ENCODE measurements at places on chromosomes 12 and 14. TPM values are rescaled to one million over a fixed set of nuclear protein-coding genes. Genes with fewer than 3 reads are reported as not detected.
A peak's percentile ranks its signal among the peaks of the same experiment; 100 is the strongest.

- no peak for DNase-seq
These were observed 8.7 kb downstream of the SAV1 start for GRCh38 chr14:50659327-50659974.

GRCh38 chr12:66428261-66428660, 126.0 kb downstream of the HELB start:
- DNase-seq = no peak

- no peak for DNase-seq
These were observed 56.3 kb downstream of the ASCL1 start for GRCh38 chr12:103013741-103014300.

- no peak for DNase-seq
These were observed 91.7 kb downstream of the STXBP6 start for GRCh38 chr14:24958271-24958670.

DNA sequence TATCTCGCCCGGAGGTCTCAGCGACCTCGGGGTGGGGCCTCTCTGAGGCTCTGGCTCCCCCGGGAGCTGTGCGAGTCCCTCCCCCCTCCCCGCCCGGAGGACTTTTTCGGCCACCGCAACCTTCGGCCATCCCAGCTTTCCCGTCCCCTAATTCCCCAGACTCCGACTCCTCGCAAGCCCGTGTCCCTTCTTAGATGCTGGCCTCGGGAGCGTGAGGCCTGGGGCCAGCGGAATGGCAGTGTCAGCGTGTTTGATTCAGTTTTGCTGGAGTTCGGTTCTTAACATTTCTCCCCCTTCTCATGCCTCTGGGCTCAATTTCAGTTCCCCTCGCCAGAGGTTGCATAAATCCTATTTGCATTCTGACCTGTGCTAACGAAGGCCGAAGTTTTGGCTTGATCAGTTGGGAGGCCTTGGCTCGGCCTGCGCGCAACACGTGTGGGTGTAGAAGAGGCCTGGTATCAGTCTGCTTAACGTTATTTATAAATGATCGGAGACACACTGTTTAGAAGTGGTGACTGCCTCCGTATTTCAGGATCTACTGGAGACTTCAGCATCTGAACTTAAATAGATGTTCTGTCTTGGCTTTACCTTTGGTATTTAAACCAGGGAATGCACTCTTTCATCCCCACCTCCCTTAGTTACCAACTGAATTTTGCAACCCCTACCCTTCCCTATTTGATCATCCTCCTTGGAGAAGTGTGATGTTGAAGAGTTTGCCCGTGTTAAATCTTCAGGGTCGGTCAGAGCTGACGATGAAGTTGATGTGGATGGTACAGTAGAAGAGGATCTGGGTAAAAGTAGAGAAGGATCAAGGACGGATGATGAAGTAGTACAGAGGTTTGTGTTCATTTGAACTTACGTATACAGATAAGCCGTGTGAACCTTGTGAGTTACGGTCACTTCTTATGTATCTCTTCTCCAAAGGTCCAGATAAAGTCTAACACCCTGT, 851 bp downstream of the HSP90B1 start:
- DNase-seq = peak; percentile 33

DNA sequence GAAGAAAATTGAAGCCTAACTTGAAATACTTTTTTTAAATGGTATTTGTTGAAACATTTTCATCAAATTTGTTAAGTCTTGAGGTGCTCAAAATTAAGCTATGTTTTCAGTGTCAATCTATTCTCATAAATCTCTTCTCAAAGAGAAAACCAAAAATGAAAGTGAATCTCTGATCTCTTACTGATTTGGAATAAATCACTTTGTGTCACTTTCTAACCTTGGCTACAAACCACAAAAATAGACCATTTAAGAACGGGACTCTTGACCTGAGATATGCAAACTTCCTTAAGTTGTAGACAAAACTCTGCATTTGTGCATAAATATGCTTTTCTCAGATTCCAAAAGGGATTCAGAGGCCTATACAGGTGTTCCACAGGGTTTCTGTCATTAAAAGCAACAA, 192.9 kb downstream of the SEC23A start:
- no peak for DNase-seq

DNA sequence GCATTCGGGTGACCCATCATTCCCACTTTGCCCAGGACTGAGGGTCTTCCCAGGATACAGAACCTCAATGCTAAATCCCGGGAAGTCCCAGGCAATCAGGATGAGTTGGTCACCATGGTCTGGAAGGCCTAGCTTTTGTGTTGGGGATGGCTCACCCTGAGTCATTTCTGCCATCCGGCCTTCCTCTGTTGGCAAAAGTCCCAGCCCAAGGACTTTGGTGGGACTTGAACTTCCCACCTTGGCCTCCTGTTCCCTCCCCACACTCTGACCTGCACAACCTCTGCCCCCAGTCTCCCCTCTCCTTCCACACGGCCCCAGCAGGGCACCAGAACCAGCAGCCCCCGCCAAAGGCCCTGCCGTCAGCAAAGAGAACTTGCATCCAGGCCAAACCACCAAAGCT, 24.6 kb upstream of the NCOR2 start:
- DNase-seq = no peak

GRCh38 chr14:67186172-67186768, 3.0 kb upstream of the GARIN2 start:
- no peak for DNase-seq

- no peak for DNase-seq
These were observed 178.4 kb upstream of the PARP11 start for GRCh38 chr12:4051596-4051995.

- DNase-seq = peak; percentile 40
These were observed 11.7 kb upstream of the RIN3 start for GRCh38 chr14:92501891-92502351.

DNA sequence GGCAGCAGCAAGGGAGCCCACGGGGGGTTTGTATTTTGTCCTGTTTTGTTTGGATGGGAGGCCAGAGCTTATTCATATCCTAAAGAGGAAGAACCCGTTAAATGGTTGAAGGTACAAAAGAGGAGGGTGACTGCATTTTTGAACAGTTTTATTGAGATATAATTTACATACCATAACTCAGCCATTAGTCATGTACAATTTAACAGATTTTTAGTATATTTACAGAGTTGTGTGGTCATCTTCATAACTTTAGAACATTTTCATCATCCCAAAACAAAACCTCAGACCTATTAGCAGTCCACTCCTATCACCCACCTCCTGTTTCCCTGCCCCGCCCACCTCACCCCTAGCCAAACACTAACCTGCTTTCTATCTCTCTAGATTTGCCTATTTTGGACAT, 12.6 kb downstream of the NRDE2 start:
- no peak for DNase-seq

DNA sequence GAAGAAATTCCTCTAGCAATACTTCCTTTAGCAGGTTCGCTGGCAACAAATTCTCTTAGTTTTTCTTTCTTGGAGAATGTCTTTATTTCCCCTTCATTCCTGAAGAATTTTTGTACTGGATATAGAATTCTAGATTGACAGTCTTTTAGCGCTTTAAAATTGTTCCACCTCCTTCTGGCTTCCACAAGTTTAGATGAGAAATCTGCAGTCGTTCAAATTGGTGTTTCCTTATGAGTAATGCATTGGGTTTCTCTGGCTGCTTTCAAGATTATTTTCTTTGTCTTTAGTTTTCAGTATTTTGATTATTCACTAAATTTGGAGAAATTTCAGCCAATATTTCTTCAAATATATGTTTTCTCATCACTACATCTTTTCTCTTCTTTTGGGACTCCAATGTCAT, 33.3 kb upstream of the FGF6 start:
- no peak for DNase-seq

- DNase-seq = no peak
These were observed 48.1 kb upstream of the LTBP2 start for GRCh38 chr14:74660167-74660566.

C14orf180 gene
- 0.67 TPM for total RNA-seq

PABPN1 gene
- total RNA-seq = 90.5 TPM

AQP2 gene
- not detected for total RNA-seq

Data from myocyte (in vitro differentiated cells).